ENCODE measurements at places on chromosomes 13 and 19. TPM values are rescaled to one million over a fixed set of nuclear protein-coding genes. Genes with fewer than 3 reads are reported as not detected.

Gene RELB
- total RNA-seq = 20.6 TPM

Gene CLEC11A
- 10.5 TPM for total RNA-seq

Gene BCL2L12
- total RNA-seq = 3.0 TPM

Gene CNMD
- not detected for total RNA-seq

Gene LILRA1
- 3.0 TPM for total RNA-seq

DNA sequence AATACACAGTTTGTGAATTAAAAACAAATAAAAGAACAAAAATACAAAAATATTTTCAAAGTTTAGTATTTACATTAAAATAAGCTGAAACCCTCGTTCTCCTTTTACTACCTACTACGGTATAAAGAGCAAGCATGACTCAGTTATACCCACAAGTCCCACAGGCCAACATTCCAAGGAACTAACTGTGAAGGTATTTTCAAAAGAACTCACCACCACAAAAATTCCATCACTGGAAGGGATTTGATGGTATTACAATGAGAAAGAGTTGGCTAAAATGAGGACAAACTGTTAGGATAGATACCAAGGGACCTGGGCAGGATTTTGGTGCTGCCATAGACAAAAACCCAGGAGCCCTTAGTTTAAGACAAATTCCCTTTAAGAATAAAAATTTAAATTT, 122.7 kb downstream of the TBC1D4 start:
- DNase-seq = no peak
- no peaks in the 10 kb centered on the region for H3K4me1 ChIP-seq
- no peak overlapping the region for H3K27ac ChIP-seq
- H3K4me3 ChIP-seq = no peak overlapping the region
- no peaks in the 10 kb centered on the region for H3K27me3 ChIP-seq
- no peaks in the 10 kb centered on the region for H3K36me3 ChIP-seq

- H3K27ac ChIP-seq = no peak overlapping the region
Observed at GRCh38 chr13:78649997-78650716, 8.8 kb downstream of the OBI1 start.

DNA sequence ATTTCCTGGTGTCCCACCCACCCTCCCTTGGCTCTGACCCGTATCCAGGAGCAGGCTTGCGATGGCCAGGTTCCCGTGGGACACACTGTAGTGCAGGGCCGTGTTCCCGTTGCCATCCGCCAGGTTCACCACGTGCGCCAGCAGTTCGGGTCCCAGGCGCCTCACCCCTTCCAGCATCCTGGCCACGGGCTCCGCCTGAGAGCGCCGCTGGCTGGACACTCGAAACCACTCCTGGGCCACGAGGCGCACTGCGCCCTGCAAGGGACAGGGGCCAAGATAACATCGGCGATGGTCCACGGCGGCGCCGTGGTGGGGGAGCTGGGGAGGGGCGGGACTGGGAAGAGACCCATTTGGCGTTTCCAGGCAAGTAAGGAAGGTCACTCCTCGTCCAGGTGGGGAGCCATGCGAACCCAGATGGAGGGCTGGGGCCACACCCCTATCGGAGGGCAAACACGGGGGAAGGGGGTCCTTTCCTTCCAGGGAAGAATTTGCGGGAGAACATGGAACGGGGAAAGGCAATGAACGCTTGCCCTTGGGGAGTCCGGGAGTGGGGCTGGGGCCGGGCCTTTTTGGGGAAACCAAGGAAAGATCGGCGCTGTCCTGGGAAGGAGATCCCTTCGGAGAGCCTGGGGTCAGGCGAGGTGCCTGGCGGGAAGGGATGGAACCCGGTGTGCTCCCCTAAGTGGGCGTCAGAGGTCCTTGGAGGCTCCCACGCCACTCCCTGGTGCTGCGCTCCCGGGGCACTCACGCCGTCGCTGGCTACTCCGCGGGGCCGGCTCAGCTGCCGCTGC, 9.9 kb downstream of the KANK3 start:
- no peaks in the 10 kb centered on the region for H3K36me3 ChIP-seq
- H3K4me3 ChIP-seq = no peak overlapping the region
- peaks cover 8% of the 10 kb centered on the region for H3K27me3 ChIP-seq

- no peak overlapping the region for H3K27ac ChIP-seq
- H3K4me3 ChIP-seq = no peak overlapping the region
- no peaks in the 10 kb centered on the region for H3K27me3 ChIP-seq
- no peak for DNase-seq
Observed at GRCh38 chr13:102405499-102406100, 3.8 kb upstream of the FGF14 start.

- H3K4me1 ChIP-seq = no peaks in the 10 kb centered on the region
- H3K36me3 ChIP-seq = no peaks in the 10 kb centered on the region
- H3K27me3 ChIP-seq = no peaks in the 10 kb centered on the region
Observed at GRCh38 chr19:31171936-31172335, 177.3 kb downstream of the TSHZ3 start.

GRCh38 chr13:42384265-42384664, 112.3 kb downstream of the AKAP11 start:
- no peak overlapping the region for H3K4me3 ChIP-seq
- H3K36me3 ChIP-seq = no peaks in the 10 kb centered on the region
- H3K27ac ChIP-seq = no peak overlapping the region

- DNase-seq = no peak
- no peak overlapping the region for H3K4me3 ChIP-seq
- no peaks in the 10 kb centered on the region for H3K27me3 ChIP-seq
- no peaks in the 10 kb centered on the region for H3K36me3 ChIP-seq
- no peak overlapping the region for H3K27ac ChIP-seq
- peaks cover 13% of the 10 kb centered on the region for H3K4me1 ChIP-seq
Observed at GRCh38 chr13:80666782-80667552, 326.0 kb upstream of the SPRY2 start.

GRCh38 chr19:11380653-11381537, 3.2 kb downstream of the EPOR start:
- H3K36me3 ChIP-seq = no peaks in the 10 kb centered on the region
- peak; percentile 88 for DNase-seq
- H3K27ac ChIP-seq = peak overlapping the region; percentile 56
- H3K27me3 ChIP-seq = no peaks in the 10 kb centered on the region

- no peak overlapping the region for H3K27ac ChIP-seq
- H3K4me3 ChIP-seq = no peak overlapping the region
- no peaks in the 10 kb centered on the region for H3K4me1 ChIP-seq
Observed at GRCh38 chr13:41601718-41602445, 144.5 kb downstream of the RGCC start.

GRCh38 chr13:52615812-52616211, 26.4 kb upstream of the HNRNPA1L2 start:
- H3K27me3 ChIP-seq = no peaks in the 10 kb centered on the region
- no peak overlapping the region for H3K27ac ChIP-seq

DNA sequence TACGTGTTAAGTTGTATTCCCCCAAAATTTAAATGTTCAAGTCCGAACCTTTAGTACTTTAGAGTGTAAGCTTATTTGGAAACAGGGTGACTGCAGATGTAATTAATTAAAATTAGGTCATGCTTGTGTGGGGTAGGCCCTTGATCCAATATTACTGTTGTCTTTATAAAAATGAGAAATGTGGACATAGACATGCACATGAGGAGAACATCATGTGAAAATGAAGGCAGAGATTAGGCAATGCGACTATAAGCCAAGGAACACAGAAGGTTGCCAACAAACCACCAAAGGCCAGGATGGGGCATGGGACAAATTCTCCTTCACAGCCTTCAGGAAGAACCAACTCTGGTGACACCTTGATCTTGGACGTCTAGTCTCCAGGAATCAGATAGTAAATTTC, 1698.4 kb upstream of the SLC10A2 start:
- DNase-seq = no peak
- H3K4me3 ChIP-seq = no peak overlapping the region

- no peak for DNase-seq
- no peaks in the 10 kb centered on the region for H3K36me3 ChIP-seq
- no peak overlapping the region for H3K27ac ChIP-seq
- H3K4me1 ChIP-seq = peaks cover 4% of the 10 kb centered on the region
- no peak overlapping the region for H3K4me3 ChIP-seq
Observed at GRCh38 chr13:26589754-26590153, 32.3 kb downstream of the WASF3 start.

GRCh38 chr19:48455171-48455907, at the start of gene KCNJ14:
Gene KCNJ14 (plus strand): TSS chr19:48455574. CDS start chr19:48461725, 6,151 bp downstream.
- no peaks in the 10 kb centered on the region for H3K4me1 ChIP-seq
- DNase-seq = no peak
- H3K4me3 ChIP-seq = no peak within 1 kb of the TSS
- peaks cover 33% of the 10 kb centered on the region for H3K36me3 ChIP-seq
- H3K27ac ChIP-seq = no peak within 1 kb of the TSS

Measured in thoracic aorta (tissue), 2 donors.